ENCODE measurements at places on chromosomes 2 and 18. TPM values are rescaled to one million over a fixed set of nuclear protein-coding genes. Genes with fewer than 3 reads are reported as not detected.

Gene CELF4
- not detected for total RNA-seq

GRCh38 chr2:229162015-229162414 lies 109.1 kb downstream of the PID1 start:
- no peak for DNase-seq

- no peak for DNase-seq
Observed at GRCh38 chr2:83022631-83023210, 1436.4 kb downstream of the SUCLG1 start.

DNA sequence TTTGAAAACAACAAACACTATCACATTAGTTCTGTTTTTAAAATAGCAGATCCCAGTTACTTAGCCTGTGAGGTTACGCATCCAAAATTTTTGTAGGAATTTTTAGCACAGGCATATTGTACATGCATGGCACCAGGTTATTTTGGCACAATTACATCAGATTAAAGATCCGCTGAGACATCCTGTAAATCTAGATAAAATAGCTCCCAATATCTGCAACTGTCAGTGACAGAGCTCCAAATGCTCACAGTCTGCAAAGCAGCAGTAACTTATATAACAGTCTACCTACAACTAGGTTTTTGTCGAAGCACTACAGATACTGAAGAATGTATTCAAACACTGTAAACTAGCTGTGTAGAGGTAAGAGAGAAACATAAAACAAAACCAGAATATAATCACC lies 200.7 kb upstream of the KCNH7 start:
- DNase-seq = no peak

All from Panc1 (cell line).